ENCODE measurements at places on chromosomes 11 and 22.

- no peak for DNase-seq
Observed at GRCh38 chr22:23207729-23208393, 27.6 kb downstream of the BCR start.

- no peak for DNase-seq
Observed at GRCh38 chr11:74932797-74933196, 16.1 kb downstream of the XRRA1 start.

GRCh38 chr11:68116974-68117373, 4.2 kb downstream of the CHKA start:
- no peak for DNase-seq

- no peak for DNase-seq
Observed at GRCh38 chr11:132876239-132876638, 656.1 kb downstream of the OPCML start.

DNA sequence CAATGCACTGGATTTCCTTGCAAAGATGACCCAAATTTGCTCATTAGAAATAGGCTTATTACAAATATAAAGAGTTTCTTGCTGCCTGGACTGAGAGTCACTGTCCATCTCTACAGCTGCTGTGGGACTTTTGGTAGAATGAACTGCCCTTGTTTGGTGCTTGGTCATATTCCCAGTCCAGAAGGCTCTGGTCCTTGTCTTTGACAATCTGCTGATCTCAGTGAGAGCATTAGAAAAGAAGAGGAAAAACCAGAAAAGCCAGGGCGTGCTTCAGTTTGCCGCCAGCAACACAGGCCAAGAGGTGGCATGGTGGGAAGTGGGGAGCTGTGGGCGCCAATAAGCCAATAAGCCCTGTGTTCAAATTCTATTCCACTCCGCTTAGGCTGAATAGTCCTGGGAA, 48.2 kb upstream of the PARVA start:
- DNase-seq, result no peak

DNA sequence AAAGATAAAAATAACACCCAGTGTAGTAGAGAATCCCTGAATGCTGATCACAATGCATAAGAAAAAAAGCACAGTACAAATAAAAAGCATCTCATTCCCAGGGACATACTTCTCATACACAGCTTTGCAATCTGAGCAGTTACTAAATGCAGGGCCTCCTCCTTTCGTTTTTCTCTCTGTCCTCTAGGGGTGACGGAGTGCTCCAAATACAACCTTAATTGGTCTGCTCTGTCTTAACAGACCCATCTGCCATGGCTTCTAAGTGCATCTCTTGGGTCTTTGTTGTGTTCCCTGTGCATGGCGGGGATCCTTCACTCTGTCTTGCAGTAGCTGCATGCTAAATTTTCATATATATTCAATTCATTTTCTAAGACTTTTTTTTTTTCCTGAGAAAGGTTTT, 1114.2 kb upstream of the RAG2 start:
- DNase-seq, result peak; percentile 27

DNA sequence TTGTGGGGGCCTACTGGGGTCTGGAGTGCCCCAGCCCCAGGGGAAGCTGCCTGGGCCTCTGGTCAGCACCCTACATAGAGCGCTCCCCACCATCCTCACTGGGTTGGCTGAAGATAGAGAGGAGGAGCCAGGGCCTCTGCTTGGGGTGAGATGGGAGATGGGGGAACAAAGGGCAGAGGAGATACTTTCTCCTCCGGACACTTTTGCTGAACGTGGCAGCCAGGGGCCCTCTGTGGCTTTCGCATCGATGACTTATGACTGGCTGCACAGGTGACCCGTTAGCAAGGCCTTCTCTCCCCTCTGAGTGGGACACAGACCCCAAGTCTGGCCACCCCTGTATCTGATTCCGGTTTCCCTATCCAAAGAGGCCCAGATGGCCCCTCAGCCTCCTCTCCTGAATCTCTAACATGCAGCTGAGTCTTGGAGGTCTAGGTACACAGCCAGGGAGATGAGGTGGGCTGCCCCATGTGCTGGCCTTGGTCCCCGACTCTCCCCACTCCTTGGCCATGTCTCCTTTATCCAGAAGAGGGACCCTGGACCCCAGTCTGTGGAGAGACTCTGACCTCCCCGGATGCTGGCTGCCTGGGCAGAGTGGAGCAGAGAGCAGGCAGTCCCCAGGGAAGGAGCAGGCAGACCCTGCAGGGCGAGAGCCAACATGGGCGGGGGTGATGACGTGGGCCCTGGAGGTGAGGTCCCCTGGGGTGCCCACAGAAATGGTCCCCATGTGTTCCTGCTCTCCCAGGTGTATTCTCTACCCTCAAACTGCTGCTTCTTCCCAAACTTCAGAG, 59.3 kb upstream of the NECTIN1 start:
- DNase-seq, result no peak

GRCh38 chr11:89633135-89633705, 76.9 kb upstream of the TRIM77 start:
- no peak for DNase-seq

DNA sequence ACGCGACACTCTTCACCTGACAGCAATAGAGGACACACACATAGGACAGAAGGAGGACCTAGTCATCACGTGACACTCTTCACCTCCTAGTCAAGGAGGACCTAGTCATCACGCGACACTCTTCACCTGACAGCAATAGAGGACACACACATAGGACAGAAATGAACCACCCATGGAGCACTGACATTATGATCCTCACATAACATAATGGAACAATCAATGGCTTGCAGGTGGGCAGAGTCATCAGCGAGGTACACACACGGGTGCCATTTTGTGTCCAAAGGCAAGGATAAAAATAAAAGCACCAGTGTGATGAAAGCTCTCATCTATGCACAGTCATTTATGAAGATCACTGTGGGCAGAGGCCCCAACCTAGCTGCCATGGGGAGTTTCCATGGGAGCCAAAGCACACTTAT, 354.7 kb downstream of the LARGE1 start:
- no peak for DNase-seq

- DNase-seq, result no peak
Observed at GRCh38 chr22:42997582-42998090, 17.3 kb downstream of the PACSIN2 start.

DNA sequence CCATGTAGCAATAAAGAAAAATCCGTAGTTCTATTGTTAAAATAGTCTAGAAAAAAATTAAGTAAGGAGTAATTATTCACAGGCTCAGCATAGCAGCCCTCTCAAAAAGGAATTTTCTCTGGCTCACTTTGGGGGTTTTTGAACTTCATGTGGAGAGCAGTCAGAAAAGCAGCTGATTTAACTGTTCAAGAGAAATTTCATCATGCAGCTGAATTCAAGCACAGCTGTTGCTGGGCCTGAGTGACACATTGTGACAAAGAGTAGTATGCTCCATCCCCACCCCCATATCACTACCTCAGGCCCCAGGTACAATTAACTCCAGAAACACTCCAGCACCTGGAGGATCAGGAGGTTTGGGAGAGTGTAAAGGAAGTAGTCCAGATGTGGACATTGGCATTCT, 272.1 kb downstream of the FAM76B start:
- DNase-seq, result no peak

DNA sequence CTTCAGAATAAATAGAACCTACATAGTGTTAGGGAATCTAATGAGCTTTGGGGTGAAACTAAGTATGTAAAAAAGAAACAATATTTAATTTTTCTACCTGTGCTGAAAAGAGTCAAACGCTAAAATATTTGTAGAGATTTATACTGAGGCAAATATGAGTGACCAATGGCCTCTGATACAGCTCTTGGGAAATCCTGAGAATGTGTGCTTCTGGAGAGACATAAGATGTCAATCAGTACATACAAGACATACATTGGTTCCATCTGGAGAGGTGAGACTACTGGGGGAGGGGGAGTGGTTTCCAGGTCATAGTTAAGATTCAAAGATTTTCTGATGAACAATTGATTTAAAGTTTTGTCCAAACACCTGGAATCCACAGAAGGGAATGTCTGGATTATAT, 970 bp downstream of the ASRGL1 start:
- no peak for DNase-seq

- no peak for DNase-seq
Observed at GRCh38 chr22:42630901-42631602, 9.3 kb downstream of the ATP5MGL start.

GRCh38 chr22:37455896-37456295, 28.6 kb upstream of the ELFN2 start:
- no peak for DNase-seq

DNA sequence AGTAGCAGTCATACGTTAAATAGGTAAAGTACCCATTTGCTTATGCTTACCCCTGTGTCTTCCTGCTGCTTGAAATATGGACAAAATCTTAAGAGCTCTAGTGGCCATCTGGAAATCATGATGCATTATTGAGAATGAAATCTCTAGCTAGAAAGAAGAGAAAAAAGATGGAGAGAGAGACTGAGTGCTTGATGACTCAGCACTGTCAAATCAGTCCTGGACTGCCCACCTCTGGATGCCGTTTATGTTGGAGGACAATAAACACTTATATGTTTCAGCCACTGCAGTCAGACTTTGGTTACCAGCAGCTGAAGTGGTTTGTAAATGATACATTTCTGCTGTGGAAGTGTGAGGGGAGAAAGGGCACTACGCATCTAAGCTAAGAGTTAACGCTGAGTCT, 3.6 kb downstream of the OR8B4 start:
- peak; percentile 31 for DNase-seq

GRCh38 chr11:86818462-86819192, 18.3 kb downstream of the PRSS23 start:
- peak; percentile 65 for DNase-seq

DNA sequence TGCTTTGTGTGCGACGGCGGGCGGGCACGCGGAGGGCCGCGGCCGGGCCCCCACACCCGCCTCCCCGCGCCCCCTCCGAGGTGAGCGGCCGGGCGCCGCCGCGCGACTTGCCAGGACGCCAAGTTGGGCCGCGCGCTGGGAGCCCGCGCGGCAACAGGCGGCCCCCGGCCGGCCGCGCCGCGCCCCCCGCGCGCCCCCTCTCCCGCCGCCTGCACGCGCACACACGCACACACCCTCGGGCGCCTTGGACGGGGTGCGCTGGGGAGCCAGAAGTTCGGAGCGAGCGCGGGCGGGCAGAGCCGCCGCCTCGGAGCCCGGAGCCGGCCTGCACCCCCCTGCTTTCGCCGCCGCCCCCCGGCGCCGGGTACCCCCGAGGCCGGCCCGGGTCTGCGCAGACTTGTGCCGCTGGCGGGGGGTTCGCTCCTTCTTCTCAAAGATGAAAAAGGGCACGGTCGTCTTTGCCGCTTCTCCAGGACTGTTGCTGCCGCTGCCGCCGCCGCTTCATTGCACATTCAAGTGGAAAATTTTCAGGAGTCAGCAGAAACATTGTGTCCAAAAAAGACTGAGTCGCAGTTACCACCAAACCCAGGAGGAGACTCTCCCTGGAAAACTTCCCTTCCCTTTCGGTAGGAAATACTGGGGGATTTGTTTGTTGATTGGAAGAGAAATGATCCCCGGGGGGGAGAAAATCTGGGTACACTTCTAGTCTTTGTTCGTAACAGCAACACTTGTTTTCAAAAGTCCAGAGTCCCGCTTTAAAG, 895 bp downstream of the TEAD1 start:
- DNase-seq, result peak; percentile 45

DNA sequence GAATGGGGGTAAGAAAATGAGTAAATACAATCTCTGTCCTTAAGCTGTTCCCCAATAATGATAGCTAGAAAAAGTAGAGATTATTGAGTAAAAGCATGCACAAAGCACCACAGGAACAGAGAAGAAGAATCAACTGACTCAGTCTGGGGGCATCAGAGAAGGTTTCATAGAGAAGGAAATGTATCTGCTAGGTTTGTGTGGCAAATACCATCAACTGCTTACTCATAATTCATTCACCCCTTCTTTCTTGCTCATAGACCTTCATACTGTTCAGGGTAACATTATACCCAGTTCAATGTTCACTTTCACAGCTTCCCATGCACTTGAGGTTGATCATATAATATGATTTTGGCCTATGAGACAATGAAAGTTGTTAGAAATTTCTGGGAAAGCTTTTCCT, 85.2 kb upstream of the SCUBE2 start:
- no peak for DNase-seq

DNA sequence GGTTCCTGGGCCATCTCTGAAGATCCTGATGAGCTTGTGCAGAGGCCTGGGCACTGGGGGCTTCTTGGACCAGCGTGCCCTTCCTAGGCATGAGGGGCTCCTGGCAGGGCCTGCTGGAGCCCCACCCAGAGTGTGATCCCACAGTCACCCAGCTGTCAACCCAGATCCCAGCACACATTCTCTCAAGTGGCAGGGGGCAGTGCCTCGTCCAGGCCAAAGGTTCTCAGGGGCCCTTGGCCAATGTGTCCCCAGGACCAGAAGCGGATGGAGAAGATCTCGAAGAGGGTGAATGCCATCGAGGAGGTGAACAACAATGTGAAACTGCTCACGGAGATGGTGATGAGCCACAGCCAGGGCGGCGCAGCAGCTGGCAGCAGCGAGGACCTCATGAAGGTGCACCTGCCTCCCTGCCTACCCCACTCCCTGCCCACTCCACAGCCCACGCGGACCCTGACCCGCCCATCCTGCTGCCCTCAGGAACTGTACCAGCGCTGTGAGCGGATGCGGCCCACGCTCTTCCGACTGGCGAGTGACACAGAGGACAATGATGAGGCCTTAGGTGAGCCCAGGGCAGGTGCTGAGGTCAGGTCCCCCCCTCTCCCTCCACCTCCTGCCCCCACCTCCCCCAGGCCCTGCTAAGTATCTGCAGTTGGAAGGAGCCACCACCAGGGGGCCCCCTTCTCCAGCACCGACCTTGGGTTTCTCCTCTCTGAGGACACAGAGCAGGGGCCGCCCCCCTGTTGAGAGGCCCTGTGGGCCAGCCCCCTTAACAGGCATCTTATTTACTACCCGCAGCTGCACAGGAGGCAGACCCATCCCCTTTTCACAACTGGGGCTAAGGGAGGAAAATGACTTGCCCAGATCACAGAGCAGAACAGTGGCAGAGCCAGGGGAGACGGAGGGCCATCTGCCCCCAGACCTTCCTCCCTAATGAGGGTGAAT, 14.7 kb downstream of the GGA1 start:
- peak; percentile 58 for DNase-seq

DNA sequence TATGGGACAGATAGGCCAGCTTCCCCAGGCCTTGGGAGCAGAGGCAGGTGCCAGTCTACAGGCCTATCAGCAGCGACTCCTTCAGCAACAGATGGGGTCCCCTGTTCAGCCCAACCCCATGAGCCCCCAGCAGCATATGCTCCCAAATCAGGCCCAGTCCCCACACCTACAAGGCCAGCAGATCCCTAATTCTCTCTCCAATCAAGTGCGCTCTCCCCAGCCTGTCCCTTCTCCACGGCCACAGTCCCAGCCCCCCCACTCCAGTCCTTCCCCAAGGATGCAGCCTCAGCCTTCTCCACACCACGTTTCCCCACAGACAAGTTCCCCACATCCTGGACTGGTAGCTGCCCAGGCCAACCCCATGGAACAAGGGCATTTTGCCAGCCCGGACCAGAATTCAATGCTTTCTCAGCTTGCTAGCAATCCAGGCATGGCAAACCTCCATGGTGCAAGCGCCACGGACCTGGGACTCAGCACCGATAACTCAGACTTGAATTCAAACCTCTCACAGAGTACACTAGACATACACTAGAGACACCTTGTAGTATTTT, 26.6 kb upstream of the L3MBTL2 start:
- no peak for DNase-seq

DNA sequence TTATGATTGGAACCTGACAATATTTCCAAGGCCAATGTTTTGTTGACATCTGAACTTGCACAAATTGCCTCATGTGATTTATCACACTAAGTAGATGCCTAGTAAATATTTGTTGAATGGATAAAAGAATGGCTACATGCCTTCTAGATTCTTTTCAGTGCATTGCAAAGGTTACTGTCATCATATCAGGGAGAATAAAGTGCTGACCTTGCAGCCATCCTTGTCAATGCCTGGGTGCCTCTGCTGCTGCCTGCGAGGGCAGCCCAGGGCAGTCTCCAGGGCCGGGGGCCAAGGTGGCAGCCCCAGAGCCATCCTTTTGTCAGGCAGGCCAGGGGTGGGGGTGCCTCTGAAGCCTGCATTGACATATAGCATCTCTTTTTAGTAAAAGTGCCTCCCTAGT, 325.6 kb upstream of the MTNR1B start:
- DNase-seq, result no peak

Measured in NCI-H524 (cell line).